ENCODE measurements at places on chromosomes 6 and 20.
A peak's percentile ranks its signal among the peaks of the same experiment; 100 is the strongest.

- DNase-seq, result no peak
Measured at GRCh38 chr20:32621891-32622584, 36.9 kb upstream of the NOL4L start.

- peak; percentile 74 for DNase-seq
Measured at GRCh38 chr20:31663838-31664695, 26.4 kb downstream of the COX4I2 start.

DNA sequence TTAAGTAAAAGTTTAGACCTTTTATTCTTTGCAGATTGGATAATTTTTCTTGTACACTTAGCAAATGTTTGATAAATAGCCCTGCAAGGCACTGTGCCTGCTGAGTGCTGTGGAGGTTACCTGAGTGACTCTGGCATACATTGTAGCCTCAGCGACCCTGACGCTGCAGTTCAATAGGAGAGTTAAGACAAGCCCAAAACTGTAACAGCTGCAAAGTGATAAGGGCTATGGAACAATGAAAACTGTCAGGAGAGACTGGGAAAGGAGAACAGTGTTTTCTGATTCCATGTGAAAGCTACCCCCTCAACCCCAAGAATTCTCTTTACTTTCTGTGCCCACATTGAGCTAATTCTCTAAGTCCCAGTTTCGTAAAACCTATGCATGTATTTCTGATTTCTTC is 22.2 kb downstream of the HIVEP1 start:
- DNase-seq, result no peak

DNA sequence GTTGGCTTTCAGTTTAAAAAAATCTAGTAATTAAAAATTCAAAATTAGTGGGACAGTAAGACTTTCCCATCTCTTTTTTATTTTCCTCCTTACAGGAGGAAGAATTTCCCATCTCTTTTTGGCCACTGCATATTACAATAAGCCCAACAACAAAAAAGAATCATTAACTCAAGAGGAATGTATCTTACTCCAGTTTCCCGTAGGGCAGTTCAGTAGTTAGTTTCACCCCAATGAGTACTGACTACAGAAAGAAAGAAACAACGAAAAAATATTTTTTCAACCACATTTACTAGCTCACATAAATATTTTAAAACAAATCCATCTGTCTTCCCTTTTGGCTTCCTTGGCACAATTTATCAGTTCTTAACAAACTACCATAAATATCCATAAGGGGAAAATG is 14.9 kb upstream of the BLOC1S5 start:
- no peak for DNase-seq

- no peak for DNase-seq
Measured at GRCh38 chr20:38515631-38516030, 43.0 kb downstream of the RALGAPB start.

- DNase-seq, result no peak
Measured at GRCh38 chr20:63318391-63319163, 25.6 kb downstream of the COL20A1 start.

- no peak for DNase-seq
Measured at GRCh38 chr6:12886961-12887775, 170.6 kb downstream of the PHACTR1 start.

DNA sequence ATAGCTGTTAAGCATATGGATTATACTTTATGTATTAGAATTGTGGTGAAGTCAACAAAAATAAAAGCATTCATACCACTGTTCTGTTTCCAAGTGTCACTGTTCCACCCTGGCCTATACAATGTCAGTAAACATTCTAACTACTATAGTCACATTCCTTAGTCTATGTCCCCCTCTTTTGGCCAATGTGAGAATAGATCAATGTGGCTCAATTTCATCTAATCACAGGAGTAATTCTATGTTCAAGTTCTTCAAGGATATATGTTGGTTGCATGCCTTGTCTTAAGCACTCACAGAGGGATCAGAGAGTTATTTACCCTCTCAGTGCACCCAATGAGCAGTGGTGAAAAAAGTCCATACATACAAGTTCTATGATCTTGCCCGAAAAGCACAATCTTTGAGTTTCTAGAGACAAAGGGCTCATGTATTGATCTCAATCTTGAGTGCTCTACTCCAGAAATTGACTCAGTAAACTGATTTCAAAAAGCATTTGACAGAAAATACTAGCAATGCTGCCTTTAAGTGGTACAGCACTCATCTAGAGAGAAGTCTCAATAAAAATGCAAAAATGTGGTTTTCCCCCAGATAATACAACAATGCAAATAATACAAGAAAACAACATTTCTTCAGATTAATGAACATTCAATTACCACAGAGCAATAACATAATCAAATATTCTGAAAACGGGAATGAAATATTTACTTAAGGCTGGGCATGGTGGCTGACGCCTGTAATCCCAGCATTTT is 16.5 kb downstream of the SMLR1 start:
- DNase-seq, result peak; percentile 30

DNA sequence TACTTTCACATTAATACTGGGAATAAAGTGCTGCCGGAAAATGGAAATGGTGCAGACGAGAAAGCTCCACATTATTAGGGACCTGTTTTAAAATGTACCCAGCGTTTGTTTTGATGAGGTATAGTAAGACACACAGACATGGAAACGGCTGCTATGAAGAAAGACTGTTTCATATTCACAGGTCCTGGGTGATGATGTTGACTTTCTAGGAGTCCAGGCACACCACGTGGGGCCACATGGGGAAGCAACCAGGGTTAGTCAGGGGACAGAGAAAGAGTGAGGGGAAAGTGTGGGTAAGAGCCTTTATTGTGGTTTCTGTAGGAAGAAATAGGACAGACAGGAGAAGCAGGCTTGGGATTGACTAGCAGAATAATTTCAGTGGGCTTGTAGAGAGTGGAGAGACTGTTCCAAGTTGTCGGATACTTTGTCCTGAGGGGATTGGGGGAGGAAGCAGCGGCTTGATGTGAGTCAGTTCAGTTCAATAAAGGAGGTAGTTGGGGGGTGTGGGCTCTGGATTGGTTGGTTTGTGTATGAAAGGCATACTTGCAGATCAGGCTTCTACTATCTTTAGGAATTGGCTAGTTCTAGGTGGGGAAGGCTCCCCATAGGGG is 112.0 kb upstream of the MCHR2 start:
- no peak for DNase-seq

- DNase-seq, result peak; percentile 79
Measured at GRCh38 chr6:28896505-28897368, 27.0 kb downstream of the TRIM27 start.

GRCh38 chr6:35601331-35602132 is 87.2 kb downstream of the FKBP5 start:
- DNase-seq, result no peak

DNA sequence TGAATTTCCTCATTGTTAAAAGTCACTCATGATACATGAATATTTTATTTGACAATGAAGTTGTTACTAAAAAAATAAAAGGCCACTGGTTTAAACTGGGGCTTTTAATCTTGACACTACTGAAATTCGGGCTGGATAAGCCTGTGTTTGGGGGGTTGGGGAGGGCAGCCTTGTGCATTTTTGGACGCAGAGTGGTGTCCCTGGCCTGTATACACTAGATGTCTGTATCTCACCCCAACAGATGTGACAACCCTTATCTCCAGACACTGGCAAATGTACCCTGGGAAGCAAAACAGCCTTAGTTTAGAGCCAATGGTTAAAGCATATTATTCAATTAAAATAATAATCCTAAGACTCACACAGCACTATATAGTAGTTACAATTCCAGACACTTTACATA is 24.8 kb downstream of the MAN1A1 start:
- no peak for DNase-seq

GRCh38 chr6:56772737-56773184 is 130.1 kb upstream of the DST start:
- DNase-seq, result peak; percentile 51

GRCh38 chr20:47969426-47969825 is 184.1 kb upstream of the SULF2 start:
- DNase-seq, result no peak

GRCh38 chr20:31864521-31865400 is 5.6 kb downstream of the DUSP15 start:
- no peak for DNase-seq

DNA sequence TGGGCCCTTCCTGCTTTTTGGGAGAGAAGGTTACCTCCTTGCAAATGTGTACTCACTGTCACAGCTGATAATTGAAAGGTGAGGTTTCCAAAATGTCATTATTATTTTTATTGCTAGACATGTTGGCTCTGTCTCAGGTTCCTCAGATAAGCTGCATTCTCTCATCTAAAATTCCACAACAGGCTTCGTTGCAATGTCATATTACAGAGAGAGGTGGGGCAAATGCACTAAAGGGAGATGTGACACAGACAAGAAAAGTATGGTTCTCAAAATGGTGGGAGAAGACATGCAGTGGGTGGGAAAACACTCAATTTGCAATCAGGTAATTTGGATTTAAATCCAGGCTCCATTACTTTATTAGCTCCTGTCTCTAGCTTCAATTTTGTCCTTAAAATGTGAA is 256.4 kb upstream of the POU3F2 start:
- no peak for DNase-seq

DNA sequence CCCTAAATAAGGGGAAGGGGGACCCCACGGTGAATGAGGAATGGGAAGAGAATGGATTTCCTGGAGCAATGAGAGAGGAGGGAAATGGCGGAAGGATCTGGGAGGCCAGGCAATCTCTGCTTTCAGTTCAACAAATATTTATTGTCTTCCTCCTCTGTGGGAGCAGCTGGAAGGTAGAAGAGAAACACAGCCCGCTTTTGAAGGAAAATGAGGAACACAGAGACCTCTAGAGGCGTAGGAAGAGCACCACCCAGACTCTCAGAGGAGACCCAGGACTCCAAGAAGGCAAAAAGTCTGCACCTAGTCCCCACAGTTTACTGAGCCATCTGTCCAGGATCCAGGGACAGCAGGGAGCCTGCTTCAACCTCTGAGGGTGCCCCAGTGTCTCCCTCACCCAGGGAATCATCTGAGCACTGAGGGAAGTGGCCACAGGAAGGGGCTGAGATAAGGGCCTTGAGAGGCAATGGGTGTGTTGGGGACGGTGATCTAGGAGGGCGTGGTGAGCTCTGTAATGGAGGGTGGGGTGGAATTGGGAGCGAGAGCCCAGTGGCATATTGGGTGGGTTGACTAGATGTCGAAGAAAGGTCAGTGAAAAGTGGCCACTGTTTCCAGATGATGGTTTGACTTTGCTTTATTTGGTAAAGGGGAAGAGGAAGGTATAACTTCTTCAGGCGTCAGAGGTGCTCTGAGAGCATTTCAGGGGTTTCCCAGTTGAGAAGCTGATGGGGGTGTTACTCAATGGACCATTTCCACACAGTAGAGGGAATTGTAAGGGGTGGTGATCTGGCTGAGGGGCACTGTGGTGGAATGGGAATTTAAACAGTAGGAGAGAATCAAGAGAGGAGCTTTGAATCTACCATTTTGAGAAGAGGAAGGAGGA is 610 bp downstream of the PSORS1C1 start:
- peak; percentile 85 for DNase-seq

- no peak for DNase-seq
Measured at GRCh38 chr20:36861625-36861874, 14.4 kb upstream of the TLDC2 start.

DNA sequence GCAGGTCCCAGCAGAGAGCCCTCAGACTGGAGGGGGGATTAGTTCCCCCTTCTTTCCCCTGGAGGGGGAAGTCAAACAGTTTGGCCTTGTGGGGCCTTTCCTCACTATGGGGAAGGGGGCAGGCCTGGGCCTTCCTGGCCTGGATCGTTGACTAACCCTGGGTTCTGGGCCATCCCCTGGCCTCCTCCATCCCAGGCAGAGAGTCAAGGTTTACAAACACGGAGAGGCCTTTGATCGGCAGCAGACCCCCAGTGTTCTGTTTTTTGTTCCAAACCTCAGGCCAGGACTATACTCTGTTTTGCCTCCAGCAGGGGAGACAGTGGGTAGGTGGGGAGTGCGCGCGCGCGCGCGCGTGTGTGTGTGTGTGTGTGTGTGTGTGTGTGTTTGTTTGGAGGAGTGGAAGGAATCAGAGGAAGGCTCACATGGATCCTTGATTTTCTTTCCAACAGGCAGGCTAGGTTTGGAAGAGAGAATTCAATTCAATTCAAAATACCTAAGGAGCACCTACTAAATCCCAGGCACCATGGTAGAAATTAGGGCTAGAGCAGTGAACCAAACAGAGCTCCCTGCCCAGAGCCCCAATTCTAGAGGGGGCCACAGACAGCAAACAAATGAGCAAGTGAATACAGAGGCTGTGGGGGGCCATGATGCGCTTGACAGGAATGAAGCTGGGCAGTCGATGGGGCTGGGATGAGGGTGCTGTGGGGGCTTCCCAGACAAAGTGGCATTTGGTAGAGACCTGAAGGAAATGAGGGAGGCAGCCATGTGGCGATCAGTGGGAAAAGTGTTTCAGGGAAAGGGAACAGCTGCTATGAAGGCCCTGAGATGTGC is 14.8 kb downstream of the TP53RK start:
- DNase-seq, result no peak

GRCh38 chr6:47042275-47042791 is at the start of gene ADGRF1:
ADGRF1 (minus strand) TSS chr6:47042332; CDS start chr6:47029061, 13,271 bp downstream.
- DNase-seq, result peak; percentile 9

GRCh38 chr6:121755485-121755884 is 320.0 kb downstream of the GJA1 start:
- no peak for DNase-seq

- no peak for DNase-seq
Measured at GRCh38 chr6:136890194-136890839, 31.8 kb upstream of the SLC35D3 start.

GRCh38 chr6:32761072-32761471 is 2.3 kb downstream of the HLA-DQB2 start:
- no peak for DNase-seq

DNA sequence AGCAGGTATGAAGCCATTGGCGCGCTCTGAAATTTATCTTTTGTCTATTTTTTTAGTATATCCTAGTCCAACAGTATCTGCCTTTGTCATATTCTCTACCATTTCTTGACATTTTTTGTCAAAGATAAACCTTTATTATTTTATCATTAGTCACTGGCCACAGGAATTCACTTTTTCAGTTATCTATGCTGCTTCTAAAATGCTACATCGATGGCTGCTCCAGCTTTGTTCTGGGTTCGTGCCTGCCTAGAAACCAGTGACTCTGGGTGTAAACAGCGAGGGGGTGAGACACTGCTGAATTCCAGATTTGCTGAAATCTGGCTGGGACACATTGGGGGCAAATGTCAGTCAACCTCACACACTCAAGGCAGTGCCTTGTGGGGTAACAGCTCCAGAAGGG is 193.4 kb downstream of the CDC5L start:
- DNase-seq, result no peak

DNA sequence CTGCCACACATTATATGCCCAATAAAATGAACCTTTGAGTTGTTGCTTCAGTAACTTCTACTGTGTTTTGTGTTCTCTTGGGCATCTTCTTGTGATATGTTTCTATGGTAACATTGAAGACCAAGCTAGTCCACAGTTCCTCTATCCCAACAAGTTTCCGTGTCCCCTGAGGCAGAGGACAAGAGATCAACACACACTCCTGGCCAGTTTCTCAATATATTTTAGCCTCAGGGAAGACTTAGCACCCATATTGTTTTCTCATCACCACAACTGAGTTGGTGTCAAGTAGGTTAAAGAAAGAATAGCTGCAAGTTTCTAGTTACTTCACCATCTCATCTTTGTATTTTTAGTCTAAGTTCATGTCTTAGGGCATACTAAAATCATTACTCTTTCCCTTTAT is 277.5 kb downstream of the UST start:
- DNase-seq, result no peak

GRCh38 chr6:5865506-5866031 is 141.2 kb downstream of the NRN1 start:
- no peak for DNase-seq

GRCh38 chr20:50403565-50404418 is 106.4 kb upstream of the PTPN1 start:
- no peak for DNase-seq

GRCh38 chr6:158799051-158799792 is 19.9 kb downstream of the EZR start:
- no peak for DNase-seq

- no peak for DNase-seq
Measured at GRCh38 chr6:94361304-94362060, 942.1 kb upstream of the EPHA7 start.
